ENCODE measurements at places on chromosomes 3 and 15.

- no peak for DNase-seq
Measured at GRCh38 chr3:145898487-145898886, 262.5 kb downstream of the PLOD2 start.

- DNase-seq = no peak
Measured at GRCh38 chr3:143244516-143245063, 125.0 kb downstream of the CHST2 start.

DNA sequence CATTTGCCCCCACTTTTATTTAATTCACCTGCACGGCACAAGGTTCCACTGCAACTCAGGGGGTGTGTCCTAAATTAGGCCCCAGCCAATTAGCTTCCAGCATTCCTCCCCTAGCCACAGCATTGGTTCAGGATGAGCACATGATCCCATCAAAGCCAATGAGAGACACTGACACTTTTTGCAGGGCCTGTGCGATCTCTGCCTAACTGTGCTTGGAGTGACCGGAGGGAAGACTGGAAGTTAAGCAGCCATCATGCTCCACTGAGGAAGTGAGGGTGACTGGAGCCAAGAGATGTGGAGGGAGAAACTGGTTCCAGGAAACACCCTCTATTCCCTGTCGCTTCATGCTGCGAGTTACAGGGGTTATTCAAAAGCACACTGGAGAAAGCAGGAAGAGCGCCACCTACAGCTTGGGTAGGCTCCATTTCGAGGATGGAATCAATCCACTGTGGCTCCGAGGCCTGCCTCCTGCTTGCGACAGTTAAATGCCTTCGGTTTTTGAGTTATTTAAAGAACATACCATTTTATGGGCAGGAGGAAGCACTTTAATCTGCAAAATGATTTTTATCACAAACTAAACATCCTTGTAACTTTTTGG is 122.2 kb upstream of the WNT5A start:
- no peak for DNase-seq

GRCh38 chr3:72386327-72387000 is 461.8 kb downstream of the SHQ1 start:
- DNase-seq = no peak

- no peak for DNase-seq
Measured at GRCh38 chr3:151276038-151276686, 2.2 kb downstream of the P2RY14 start.

GRCh38 chr3:174583396-174583795 is 275.7 kb upstream of the NAALADL2 start:
- DNase-seq = no peak

GRCh38 chr15:57057134-57057930 is 138.9 kb downstream of the TCF12 start:
- DNase-seq = no peak

Data from stimulated activated CD4-positive, alpha-beta T cell treated with anti-CD3 and anti-CD28 coated beads, Interleukin-4, amount 100 ng/mL, for 4 hours (primary cell).